Endothelial cell of umbilical vein (primary cell): ENCODE measurements at places on chromosomes 13 and 19. TPM values are rescaled to one million over a fixed set of nuclear protein-coding genes. Genes with fewer than 3 reads are reported as not detected.

Gene MISP3
- total RNA-seq, result 0.31 TPM in 1 of 2 replicates, not detected in the other

Gene GAS6
- total RNA-seq, result 69.2 and 84.4 TPM in 2 replicates

Gene ZNF799
- 2.7 and 3.0 TPM in 2 replicates for total RNA-seq

DNA sequence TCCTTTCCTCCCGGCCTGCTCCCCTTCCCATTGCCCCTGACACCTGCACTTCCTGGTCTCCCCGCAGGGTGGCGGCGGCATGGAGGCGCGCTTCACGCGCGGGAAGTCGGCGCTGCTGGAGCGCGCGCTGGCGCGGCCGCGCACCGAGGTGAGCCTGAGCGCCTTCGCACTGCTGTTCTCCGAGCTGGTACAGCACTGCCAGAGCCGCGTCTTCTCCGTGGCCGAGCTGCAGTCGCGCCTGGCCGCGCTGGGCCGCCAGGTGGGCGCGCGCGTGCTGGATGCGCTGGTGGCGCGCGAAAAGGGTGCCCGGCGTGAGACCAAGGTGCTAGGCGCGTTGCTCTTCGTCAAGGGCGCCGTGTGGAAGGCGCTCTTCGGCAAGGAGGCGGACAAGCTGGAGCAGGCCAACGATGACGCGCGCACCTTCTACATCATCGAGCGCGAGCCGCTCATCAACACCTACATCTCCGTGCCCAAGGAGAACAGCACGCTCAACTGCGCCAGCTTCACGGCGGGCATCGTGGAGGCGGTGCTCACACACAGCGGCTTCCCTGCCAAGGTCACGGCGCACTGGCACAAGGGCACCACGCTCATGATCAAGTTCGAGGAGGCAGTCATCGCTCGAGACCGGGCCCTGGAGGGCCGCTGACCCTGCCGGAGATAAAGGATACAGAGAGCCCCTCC lies 1.7 kb downstream of the TRAPPC5 start:
- DNase-seq, result no peak

Gene BRD4
- 117 and 125 TPM in 2 replicates for total RNA-seq
